ENCODE measurements at places on chromosomes 11 and 22.
A peak's percentile ranks its signal among the peaks of the same experiment; 100 is the strongest.

- no peaks in the 10 kb centered on the region for H3K36me3 ChIP-seq
- no peak overlapping the region for H3K27ac ChIP-seq
- H3K27me3 ChIP-seq: no peaks in the 10 kb centered on the region
- DNase-seq: no peak
- no peak overlapping the region for H3K4me3 ChIP-seq
Observed at GRCh38 chr11:69333879-69334278, 39.9 kb downstream of the MYEOV start.

- H3K27ac ChIP-seq: no peak overlapping the region
- H3K4me1 ChIP-seq: no peaks in the 10 kb centered on the region
- no peaks in the 10 kb centered on the region for H3K27me3 ChIP-seq
- H3K4me3 ChIP-seq: no peak overlapping the region
Observed at GRCh38 chr22:19515654-19516377, 8.4 kb downstream of the CLDN5 start.

DNA sequence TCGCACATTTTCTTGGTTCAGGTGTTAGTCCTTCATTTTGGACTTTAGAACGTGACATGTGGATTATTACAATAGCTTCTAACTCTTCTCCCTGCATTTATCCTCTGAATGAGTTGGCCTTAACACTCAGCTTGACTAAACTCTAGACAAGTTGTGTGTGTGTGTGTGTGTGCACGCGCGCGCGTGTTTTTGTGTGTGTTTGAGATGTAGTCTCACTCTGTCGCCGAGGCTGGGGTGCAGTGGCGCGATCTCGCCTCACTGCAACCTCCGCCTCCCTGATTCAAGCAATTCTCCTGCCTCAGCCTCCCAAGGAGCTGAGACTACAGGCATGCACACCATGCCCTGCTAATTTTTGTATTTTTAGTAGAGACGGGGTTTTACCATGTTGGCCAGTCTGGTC is 24.3 kb upstream of the KCNA4 start:
- DNase-seq: no peak
- no peak overlapping the region for H3K27ac ChIP-seq
- H3K4me1 ChIP-seq: no peaks in the 10 kb centered on the region
- H3K36me3 ChIP-seq: no peaks in the 10 kb centered on the region
- H3K27me3 ChIP-seq: no peaks in the 10 kb centered on the region
- no peak overlapping the region for H3K4me3 ChIP-seq

GRCh38 chr22:48866906-48867681 is 960.6 kb downstream of the BRD1 start:
- no peak for DNase-seq
- H3K4me1 ChIP-seq: no peaks in the 10 kb centered on the region
- no peaks in the 10 kb centered on the region for H3K27me3 ChIP-seq
- no peak overlapping the region for H3K4me3 ChIP-seq
- H3K36me3 ChIP-seq: no peaks in the 10 kb centered on the region

GRCh38 chr22:46010951-46011626 is 34.1 kb upstream of the WNT7B start:
- H3K27ac ChIP-seq: no peak overlapping the region
- H3K36me3 ChIP-seq: no peaks in the 10 kb centered on the region
- no peak overlapping the region for H3K4me3 ChIP-seq
- peaks cover 40% of the 10 kb centered on the region for H3K4me1 ChIP-seq

GRCh38 chr22:42433754-42434682 is 1.8 kb upstream of the NFAM1 start:
- H3K27me3 ChIP-seq: no peaks in the 10 kb centered on the region
- DNase-seq: peak; percentile 97
- H3K4me3 ChIP-seq: no peak overlapping the region
- H3K36me3 ChIP-seq: no peaks in the 10 kb centered on the region
- peak overlapping the region; percentile 83 for H3K27ac ChIP-seq

DNA sequence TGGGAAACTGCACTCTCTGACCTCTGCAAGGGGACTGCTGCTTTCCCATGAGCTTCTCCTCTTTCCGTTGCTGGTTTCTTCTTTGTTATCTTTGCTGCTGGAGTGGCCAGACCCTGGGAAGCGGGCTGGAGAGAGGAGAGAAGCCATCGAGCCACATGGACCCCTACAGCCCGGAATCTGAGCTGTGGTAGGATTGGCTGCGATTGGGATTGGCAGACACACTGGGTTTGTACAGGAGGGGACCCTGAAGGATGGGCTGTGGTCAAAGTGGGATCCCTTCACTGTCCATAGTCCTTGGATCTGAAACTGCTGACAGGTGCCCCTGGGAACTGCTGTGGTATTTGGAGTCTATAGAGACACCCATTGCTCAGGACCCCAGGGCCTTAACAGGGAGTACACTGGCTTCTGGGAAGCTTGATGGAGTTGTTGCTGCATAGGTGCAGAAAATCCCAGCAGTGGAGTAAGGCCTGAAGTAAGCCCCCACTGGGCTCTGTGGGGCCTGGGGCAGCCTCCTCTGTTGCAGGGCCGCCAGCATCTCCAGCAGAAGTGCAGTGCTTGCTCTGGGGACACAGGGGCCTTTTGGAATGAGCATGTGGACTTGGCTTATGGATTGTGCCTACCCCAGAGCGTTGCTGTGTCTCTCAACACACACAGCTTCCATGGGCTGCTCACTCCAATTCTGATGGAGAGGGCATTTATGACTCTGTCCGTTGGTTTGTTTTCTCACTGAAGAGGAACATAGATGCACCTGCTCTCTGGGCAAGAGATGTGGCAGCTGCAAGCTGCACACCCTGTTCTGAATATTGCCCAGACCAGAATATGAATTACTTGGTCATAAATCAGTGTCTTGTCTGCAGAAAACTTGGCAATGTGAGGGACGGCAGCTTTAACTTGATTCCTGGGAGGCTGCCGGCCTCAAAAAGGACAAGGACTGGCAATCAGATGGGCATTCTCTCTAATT is 32.0 kb downstream of the BCR start:
- peak; percentile 4 for DNase-seq
- no peak overlapping the region for H3K27ac ChIP-seq
- no peaks in the 10 kb centered on the region for H3K36me3 ChIP-seq
- no peaks in the 10 kb centered on the region for H3K27me3 ChIP-seq

DNA sequence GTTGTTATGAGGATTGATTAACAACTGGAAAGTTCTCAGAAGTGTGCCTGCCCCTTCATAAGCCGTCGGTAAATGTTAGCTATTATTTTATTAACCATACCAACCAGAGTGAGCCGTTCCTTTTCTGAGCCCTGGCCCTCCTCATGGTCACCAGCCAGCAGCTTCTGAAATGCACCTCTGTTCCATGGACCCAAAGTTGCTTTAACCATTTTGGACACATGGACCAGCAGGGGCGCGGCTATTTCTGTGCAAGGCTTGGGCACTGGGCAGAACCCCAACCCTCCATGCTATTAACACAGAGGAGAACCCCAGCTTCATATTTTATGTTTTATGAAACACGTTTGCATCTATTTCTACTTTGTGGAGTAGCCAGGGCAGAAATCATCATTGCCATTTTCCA is 18.6 kb upstream of the SCGB1A1 start:
- H3K4me3 ChIP-seq: no peak overlapping the region
- no peak for DNase-seq
- H3K36me3 ChIP-seq: no peaks in the 10 kb centered on the region
- H3K27ac ChIP-seq: no peak overlapping the region

DNA sequence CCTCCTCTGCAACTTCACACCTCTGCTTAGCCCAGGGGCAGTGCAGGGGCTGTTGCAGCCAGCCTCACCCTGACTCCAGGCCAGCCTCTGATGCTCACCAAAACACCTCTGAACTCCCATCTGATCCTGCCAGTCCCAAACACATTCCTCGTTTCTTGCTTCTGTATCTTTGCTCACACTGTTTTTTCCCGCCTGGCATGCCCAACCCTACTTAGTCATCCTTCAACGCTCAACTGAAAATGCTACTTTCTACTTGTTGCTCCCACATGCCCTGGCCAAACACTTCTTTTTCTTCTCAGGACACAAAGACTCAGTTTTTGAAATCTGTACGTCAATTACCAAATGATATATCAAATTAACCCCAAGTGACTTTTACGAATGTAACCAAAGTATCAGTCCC is 140.8 kb upstream of the ZBED5 start:
- no peak overlapping the region for H3K27ac ChIP-seq
- peak; percentile 25 for DNase-seq
- no peaks in the 10 kb centered on the region for H3K27me3 ChIP-seq
- H3K4me3 ChIP-seq: no peak overlapping the region

GRCh38 chr11:46982797-46983452 is 46.4 kb downstream of the CSTPP1 start:
- peaks cover 19% of the 10 kb centered on the region for H3K4me1 ChIP-seq
- H3K27me3 ChIP-seq: no peaks in the 10 kb centered on the region
- H3K4me3 ChIP-seq: no peak overlapping the region

- peaks cover 13% of the 10 kb centered on the region for H3K4me1 ChIP-seq
- H3K27ac ChIP-seq: no peak overlapping the region
- peak; percentile 51 for DNase-seq
- H3K27me3 ChIP-seq: no peaks in the 10 kb centered on the region
Observed at GRCh38 chr11:117822074-117823033, 2.2 kb downstream of the FXYD2 start.

DNA sequence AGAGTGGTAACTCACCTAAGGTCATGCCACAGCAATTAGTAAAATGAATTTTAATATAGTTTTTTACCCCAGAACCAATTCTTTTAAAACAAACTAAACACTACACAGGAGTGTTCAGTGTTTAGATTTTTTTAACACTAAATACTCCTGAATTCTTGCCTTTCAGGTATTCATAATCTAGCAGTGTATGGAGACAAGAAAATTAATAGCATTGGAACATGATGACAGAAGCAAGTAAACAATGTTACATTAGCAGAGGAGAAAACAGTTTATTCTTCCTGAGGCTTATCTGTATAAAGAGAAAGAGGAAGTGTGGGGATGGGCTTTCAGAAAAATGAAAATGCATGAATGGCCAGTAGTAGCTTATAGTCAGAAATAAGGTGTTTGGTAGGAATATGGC is 222.1 kb upstream of the FAT3 start:
- no peaks in the 10 kb centered on the region for H3K36me3 ChIP-seq
- no peaks in the 10 kb centered on the region for H3K27me3 ChIP-seq

- no peak for DNase-seq
- H3K36me3 ChIP-seq: no peaks in the 10 kb centered on the region
- H3K27me3 ChIP-seq: no peaks in the 10 kb centered on the region
- no peak overlapping the region for H3K4me3 ChIP-seq
- no peak overlapping the region for H3K27ac ChIP-seq
Observed at GRCh38 chr22:43389227-43389836, 22.5 kb upstream of the MPPED1 start.

DNA sequence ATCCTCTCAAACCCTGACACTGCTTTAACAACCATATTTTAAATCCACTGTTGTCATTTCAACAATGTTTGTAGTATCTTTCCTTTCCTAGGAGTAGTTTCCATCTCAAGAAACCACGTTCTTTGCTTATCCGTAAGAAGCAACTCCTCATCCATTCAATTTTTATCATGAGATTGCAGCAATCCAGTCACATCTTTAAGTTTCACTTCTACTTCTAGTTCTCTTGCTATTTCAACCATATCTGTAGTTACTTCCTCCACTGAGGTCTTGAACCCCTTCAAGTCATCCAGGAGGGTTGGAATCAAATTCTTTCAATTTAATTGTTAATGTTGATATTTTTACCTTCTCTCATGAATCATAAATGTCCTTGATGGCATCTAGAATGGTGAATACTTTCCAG is 22.4 kb downstream of the CCDC82 start:
- DNase-seq: no peak
- no peaks in the 10 kb centered on the region for H3K36me3 ChIP-seq
- no peak overlapping the region for H3K4me3 ChIP-seq
- no peaks in the 10 kb centered on the region for H3K4me1 ChIP-seq
- no peaks in the 10 kb centered on the region for H3K27me3 ChIP-seq

- no peak overlapping the region for H3K27ac ChIP-seq
- no peaks in the 10 kb centered on the region for H3K4me1 ChIP-seq
- no peak for DNase-seq
- H3K4me3 ChIP-seq: no peak overlapping the region
- no peaks in the 10 kb centered on the region for H3K36me3 ChIP-seq
Observed at GRCh38 chr11:8459711-8460399, 134.2 kb downstream of the STK33 start.

DNA sequence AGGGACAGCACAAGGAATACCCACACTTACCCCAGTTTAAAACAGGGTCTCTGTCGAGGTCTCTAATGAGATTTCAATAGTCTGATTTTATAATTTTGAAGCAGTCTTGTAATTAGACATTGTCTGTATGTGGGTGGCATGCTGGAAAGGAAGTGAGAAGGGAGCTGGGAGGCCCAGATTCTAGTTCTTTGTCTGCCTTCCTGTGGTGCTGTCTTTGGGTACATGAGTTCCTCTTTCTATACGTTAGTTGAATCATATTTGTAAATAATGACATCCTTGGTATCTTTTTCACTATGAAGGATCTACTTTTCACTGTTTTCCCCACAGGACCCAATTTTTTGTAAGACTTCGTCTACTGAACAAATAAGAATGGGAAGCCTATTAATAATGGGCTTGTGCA is 42.0 kb upstream of the TENM4 start:
- no peaks in the 10 kb centered on the region for H3K27me3 ChIP-seq
- no peak overlapping the region for H3K4me3 ChIP-seq
- no peaks in the 10 kb centered on the region for H3K36me3 ChIP-seq
- no peak overlapping the region for H3K27ac ChIP-seq
- H3K4me1 ChIP-seq: no peaks in the 10 kb centered on the region
- DNase-seq: no peak

GRCh38 chr22:30636226-30637077 is 871 bp downstream of the SLC35E4 start:
- H3K27me3 ChIP-seq: no peaks in the 10 kb centered on the region
- DNase-seq: peak; percentile 25
- H3K4me1 ChIP-seq: peaks cover 28% of the 10 kb centered on the region
- peak overlapping the region; percentile 78 for H3K27ac ChIP-seq
- no peaks in the 10 kb centered on the region for H3K36me3 ChIP-seq

- H3K27ac ChIP-seq: no peak overlapping the region
- no peak for DNase-seq
- no peak overlapping the region for H3K4me3 ChIP-seq
- no peaks in the 10 kb centered on the region for H3K36me3 ChIP-seq
Observed at GRCh38 chr22:35310556-35311550, 11.2 kb downstream of the TOM1 start.

GRCh38 chr11:85813721-85814120 is 2.8 kb upstream of the SYTL2 start:
- H3K36me3 ChIP-seq: no peaks in the 10 kb centered on the region
- H3K27ac ChIP-seq: no peak overlapping the region
- H3K27me3 ChIP-seq: no peaks in the 10 kb centered on the region
- no peak overlapping the region for H3K4me3 ChIP-seq
- peaks cover 9% of the 10 kb centered on the region for H3K4me1 ChIP-seq
